NCI-H345 (cell line): ENCODE measurements at places on chromosomes 3 and 15.

DNA sequence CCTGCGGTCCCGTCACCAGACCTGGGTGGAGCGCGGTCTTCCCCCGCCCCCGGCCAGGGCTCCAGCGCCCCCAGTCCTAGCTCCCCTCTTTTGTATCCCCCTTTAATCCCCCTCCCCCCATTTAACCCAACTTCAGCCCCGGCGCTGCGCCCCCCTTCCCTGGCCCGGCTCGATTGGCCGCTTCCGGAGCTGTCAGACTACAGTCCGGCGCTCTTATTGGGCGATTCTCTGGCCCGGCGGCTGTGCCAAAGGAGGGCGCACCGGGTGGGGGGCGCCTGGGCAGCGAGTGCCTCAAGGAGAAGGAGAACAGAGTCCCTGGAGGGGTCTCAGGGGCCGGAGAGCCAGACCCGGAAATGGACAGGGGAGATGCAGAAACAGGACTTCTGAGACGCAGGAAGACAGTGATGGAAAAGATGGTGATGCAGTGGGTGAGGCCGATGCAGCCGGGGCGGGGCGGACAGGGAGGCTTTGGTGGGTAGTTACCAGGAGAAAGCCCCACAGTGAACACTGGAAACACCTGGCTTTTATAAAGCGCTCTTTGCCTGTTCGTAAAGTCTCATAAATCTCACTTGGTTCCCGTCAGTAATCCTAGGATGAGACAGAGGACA is 1.2 kb upstream of the ADCY5 start:
- no peak for DNase-seq

DNA sequence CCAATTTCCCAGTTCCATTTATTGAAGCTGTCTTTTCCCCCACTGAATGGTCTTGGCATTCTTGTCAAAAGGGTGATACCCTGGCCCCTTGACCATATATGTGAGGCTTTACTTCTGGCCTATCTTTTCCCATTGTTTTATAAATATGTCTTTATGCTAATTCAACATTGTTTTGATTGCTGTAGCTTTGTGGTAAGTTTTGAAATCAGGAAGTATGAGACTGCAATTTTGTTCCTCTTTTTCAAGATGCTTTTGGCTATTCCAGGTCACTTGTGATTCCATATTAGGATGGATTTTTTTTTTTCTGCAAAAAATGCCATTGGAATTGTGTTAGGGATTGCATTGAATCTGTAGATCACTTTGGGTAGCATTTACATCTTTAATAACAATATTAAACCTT is 141.2 kb upstream of the MANF start:
- no peak for DNase-seq

DNA sequence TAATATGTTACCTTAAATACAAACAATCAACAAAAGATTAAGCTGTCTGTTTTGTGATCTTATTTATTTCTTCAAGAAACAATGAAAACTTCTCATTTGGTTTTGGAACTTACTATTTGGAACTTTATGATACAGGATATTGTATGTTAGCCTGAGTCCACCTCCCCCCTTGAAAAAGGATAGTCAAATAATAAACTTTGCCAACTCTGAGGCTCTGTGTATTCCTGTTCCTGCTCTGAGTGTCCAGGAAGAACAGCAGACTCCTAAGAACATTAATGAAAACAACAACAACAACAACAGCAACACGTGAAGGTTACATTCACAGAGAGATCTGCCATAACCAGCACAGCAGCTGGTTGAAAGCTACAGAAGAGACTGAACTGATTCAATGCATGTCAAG is 108.1 kb upstream of the AADACL2 start:
- DNase-seq, result no peak

- DNase-seq, result no peak
These were observed 11.2 kb downstream of the CBLB start for GRCh38 chr3:105857601-105858000.

DNA sequence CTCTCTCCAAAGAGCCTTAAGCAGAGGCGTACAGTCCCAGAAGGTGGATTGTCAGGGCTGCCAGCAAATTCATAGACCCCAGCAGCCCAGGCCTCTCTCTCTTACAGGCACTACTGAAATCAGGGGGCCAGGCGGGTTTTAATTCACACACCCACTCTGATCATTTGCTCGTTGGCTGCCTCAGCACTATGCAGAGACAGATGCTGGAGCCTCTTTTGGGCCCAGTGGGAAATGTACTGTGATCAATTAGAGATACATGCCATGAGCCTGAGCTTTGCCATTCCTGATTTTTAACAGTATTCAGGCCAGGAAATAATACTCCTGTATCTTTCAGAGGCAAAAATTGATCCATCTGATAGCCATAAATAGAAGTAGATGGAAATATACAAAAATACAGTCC is 53.0 kb downstream of the CMTM6 start:
- no peak for DNase-seq

DNA sequence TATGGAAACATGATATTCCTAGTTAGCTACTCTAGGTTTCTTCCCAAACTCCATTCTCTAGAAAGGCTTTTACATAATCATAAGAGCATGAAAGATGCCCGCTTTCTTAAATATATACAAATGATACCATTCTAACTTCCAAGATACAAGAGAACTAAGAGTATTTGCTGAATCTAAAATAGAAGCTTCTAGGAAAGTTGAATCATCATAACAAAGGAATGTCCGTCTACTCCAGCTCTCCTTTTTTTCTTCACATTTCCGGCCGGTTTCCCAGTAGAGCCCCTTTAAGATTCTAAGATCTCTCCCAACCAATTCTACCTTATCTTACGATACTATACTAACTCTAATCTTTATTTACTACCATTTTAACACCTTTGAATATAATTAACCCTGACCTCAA is 60.1 kb downstream of the RAD18 start:
- no peak for DNase-seq

DNA sequence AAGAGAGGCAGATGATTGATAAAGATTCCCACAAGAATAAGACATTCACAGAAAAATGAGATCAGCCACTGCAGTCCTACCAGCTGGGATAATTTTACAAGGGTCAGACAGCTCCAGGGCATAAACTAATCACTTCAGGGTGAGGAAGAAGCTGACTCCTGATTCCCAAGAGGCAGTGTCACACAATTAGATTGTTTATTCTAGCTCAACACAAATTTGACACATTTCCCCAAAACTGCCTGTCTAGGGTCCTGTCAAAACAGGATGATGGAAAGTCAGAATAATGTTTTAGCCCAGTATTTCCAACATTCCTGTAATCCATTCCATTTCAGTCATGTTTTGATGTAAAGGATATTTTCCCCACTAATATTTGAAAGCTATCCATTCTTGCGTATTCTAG is 110.8 kb downstream of the TNIK start:
- DNase-seq, result no peak

DNA sequence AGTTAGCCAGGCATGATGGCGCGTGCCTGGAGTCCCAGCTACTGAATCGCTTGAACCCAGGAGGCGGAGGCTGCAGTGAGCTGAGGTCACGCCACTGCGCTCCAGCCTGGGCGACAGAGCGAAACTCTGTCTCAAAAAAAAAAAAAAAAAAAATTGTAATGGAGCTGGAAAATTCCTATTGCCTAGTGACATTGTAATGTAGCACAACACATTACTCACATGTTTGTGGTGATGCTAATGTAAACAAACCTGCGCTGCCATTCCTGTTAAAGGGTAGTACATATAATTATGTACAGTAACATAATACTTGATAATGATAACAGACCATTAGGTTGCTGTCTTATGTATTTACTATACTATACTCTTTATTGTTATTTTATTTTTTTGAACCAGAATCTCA is 39.1 kb downstream of the KNL1 start:
- no peak for DNase-seq
